ENCODE measurements at places on chromosomes 5 and 9.

DNA sequence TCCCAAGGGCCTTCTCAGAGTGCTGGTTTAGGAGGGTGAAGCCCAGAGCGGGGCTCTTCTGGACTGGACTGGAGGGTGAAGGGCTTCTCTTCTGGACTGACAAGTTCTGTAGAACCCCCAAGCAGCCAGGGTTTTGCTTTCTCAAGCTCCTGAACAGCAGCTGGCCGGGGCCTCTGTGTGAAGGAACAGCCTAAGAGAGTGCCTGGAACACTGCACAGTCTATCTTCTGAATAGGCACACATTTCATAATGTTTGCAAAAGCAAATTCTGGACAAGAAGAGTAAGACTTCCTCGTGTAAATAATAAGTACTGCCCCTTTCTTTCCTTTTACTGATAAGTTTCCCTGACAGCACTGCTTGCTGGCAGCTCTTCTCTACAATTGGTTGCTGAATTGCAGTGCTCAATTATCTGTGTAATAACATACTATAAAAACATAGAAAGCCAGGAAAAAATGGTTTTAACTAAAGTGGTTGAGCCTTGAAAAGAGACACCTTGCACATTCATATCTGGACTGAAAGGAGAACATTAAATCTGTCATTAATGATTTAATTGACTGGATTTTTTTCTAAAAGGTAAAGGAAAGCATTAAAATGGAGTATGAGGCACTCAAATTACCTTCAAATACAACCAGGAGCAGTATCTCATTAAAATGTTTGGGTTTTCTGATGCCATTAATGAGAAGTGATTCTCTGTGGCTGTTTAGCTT lies 20.5 kb downstream of the MAST4 start:
- DNase-seq: no peak

DNA sequence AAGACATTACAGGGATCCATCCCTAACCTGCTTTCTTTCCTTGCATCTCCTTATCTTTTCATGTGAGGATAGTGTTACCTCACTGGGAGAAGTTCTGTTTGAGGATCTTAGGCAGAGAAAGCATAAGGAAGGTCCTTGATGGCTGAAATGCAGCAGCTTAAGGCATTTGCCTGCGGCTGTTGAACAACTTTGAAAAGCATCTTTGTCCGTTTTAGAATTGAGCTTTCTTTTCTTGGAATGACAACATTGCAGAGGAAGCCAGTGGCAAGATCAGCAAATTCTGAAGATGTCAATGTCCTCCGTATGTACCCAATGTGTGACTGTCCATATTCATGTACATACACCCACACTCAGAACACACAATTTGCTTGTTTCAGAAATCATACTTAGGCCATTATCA lies 436.2 kb downstream of the GABRG2 start:
- DNase-seq: no peak

DNA sequence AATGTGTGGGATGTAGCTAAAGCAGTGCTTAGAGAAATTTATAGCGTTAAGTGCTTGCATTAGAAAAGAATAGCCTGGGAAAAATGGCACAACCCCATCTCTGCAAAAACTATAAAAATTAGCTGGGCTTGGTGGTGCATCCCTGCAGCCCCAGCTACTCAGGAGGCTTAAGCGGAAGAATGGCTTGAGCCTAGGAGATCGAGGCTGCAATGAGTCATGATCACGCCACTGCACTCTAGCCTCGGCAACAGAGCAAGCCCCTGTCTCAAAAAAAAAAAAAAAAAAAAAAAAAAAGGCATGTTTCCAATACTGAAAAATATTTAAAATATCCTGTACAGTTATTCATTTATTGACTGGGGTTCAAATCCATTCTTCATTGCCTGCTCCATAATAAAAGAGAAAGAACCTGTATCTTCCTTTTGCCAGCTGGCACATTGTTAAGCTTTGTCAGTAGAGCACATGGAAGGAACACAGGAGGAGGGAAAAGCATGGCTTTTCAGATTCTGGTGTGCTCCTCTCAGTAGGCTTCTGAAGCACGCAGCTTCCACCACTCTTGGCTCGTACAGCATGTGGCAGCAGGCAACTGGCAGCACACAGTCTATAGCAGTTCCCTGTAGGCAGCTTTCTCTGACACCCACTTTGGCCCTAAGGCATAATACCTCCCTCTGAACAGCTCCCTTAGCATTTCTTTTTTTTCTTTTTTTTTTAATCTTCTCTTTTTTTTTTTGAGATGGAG lies 73.5 kb downstream of the TRIM36 start:
- peak; percentile 17 for DNase-seq

GRCh38 chr5:83776437-83777031 lies 55.9 kb upstream of the HAPLN1 start:
- no peak for DNase-seq

- peak; percentile 92 for DNase-seq
Observed at GRCh38 chr9:137482094-137482781, 23.1 kb upstream of the NSMF start.

DNA sequence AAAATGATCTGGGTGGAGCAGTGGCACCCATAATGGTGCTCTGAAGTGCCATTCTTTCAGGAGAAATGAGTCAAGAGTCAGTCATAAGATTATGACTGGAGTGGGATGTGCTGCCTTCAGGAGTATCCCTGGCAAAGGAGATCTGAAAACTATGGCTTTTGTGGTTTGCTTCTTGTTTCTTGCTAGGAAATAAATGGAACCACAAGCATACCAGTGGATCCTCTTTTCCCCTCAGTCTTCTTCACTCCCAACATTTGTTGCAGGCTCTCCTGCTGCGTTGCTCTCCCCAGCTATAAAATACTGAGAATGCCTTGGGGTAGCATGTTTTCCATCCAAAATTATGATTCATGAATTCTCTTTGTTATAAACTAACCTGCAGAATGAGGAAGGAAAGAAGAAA lies 199.1 kb downstream of the NNT start:
- DNase-seq: no peak

DNA sequence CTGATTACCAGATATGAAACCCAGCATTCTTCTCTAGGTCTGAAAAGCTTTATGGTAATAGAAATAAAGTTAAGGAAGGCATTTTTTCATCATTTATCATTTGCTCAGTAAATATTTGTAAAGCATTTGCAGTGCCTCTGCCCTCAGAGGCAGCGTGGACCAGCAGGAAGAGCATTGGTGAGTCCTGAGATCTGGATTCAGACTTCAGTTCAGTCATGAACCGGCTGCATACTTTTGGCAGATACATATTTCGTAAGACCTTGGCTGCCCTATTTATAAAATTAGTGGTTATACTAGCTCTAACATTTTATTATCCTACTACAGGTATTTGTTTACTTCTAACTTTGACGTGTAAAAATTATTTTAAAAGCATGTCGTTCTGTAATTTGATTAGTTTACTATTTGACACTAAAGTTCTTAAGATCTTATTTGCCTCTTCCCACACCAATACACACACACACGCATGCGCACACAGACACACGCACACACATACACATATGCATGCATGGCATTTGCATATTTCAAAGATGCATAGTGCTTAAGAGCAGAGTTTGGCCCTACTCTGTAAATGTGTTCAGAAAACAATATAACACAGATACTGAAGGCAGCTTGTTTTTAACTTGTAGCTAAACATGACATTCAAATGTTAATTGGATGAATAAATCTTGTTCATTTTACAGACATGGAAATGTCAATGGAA lies 101.9 kb downstream of the RPS23 start:
- DNase-seq: no peak

GRCh38 chr9:134284741-134285140 lies 41.5 kb upstream of the RXRA start:
- DNase-seq: no peak

DNA sequence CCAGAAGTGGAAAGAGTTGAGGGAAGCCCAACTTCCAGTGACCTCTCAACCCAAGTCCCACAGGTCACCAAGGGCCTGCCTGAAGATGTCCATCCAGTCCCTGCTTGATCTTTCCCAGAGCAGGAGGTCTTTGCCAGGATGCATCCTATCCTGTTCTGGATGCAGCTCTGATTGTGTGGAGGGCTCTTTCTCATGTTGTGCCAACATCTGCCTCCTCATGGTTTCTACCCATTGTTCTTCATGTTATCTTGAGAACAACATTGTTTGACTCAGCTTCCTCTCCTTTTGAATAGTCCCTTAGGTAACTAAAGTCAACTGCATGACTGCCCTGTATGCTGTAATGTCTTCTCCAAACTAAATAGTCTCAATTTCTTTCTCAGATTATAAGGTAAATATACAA lies 169.3 kb downstream of the CCDC192 start:
- no peak for DNase-seq
